ENCODE measurements at places on chromosomes 12 and 14.

GRCh38 chr12:52568111-52568510 lies 5.5 kb downstream of the KRT74 start:
- DNase-seq, result no peak

DNA sequence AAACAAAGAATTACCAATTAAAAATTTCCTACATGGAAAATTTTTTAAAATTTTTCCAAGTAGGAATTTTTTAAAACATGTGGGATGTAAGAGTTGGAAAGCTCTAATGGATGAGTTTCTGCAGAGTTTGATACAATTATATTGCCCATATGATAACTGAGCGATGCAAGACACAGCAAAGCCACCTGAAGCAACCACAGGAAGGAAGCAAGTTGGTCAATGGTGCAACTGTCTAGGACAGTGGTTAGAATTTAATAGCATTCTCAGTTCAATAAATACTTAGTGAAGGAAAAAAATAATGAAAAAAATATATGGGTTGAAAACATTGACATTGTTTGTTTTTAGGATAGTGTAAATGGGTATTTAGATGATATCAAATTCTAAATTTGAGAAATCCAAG lies 178.6 kb upstream of the GARIN2 start:
- no peak for DNase-seq

- DNase-seq, result no peak
Observed at GRCh38 chr12:66516133-66516532, 162.7 kb downstream of the GRIP1 start.

DNA sequence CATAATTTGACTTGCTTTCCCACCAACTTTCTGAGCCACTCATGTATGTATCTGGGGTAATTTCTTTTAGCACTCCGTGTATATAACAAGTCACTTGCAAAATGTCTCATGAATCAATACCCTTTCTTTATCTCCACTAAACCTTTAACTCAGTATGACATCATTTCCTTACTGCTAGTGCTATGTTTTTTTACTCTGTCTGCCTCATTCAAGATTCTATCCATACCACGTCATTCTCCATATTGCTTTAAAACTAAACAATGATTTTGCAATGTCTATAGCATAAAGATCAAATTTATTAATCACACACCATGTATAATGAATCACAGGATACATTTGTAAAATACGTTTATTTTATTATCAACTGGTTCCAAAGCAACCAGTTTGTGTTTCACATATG lies 178.2 kb downstream of the PIK3C2G start:
- DNase-seq, result no peak

DNA sequence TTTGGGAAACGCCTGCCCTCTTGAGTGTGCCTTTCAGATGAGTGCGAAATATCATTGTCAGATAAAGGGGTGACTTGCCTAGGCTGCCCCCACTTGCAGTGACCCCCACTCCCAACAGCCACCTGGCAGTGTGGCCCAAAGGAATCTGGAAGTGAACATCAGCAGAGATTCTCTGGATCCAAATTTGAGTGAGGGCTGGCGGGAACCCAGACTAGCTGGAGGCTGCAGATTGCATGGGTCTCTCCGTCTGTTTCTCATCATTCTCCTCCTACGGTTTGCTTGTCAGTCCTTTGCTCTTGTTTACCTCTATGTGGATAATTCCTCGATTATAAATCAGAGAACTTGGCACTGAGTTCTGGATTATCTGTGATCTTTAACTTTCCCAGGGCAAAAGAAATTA lies 280.8 kb downstream of the ZFP36L1 start:
- DNase-seq, result no peak

GRCh38 chr12:121590476-121591143 lies 9.8 kb upstream of the KDM2B start:
- no peak for DNase-seq

- DNase-seq, result no peak
Observed at GRCh38 chr12:21773263-21773741, 1.2 kb downstream of the KCNJ8 start.

- no peak for DNase-seq
Observed at GRCh38 chr12:91567100-91567485, 384.5 kb upstream of the DCN start.

GRCh38 chr12:30500532-30500931 lies 195.1 kb downstream of the IPO8 start:
- no peak for DNase-seq

- DNase-seq, result no peak
Observed at GRCh38 chr12:120719072-120719471, 6.6 kb upstream of the ACADS start.

DNA sequence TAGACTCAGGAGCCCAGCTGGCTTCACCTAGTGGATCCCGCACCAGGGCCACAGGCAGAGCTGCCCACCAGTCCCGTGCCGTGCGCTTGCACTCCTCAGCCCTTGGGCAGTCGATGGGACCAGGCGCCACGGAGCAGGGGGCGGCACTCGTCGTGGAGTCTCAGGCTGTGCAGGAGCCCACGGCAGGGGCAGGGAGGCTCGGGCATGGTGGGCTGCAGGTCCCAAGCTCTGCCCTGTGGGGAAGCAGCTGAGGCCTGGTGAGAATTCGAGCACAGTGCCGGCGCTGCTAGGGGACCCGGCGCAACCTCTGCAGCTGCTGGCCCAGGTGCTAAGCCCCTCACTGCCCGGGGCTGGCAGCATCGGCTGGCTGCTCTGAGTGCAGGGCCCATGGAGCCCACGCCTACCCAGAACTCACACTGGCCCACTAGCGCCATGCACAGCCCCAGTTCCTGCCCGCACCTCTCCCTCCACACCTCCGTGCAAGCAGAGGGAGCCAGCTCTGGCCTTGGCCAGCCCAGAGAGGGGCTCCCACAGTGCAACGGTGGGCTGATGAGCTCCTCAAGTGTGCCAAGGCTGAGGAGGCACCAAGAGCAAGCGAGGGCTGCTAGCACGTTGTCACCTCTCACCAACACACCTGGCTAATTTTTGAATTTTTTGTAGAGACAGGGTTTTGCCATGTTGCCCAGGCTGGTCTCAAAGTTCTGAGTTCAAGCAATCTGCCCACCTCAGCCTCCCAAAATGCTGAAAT lies 116.1 kb downstream of the SPTSSA start:
- DNase-seq, result no peak

DNA sequence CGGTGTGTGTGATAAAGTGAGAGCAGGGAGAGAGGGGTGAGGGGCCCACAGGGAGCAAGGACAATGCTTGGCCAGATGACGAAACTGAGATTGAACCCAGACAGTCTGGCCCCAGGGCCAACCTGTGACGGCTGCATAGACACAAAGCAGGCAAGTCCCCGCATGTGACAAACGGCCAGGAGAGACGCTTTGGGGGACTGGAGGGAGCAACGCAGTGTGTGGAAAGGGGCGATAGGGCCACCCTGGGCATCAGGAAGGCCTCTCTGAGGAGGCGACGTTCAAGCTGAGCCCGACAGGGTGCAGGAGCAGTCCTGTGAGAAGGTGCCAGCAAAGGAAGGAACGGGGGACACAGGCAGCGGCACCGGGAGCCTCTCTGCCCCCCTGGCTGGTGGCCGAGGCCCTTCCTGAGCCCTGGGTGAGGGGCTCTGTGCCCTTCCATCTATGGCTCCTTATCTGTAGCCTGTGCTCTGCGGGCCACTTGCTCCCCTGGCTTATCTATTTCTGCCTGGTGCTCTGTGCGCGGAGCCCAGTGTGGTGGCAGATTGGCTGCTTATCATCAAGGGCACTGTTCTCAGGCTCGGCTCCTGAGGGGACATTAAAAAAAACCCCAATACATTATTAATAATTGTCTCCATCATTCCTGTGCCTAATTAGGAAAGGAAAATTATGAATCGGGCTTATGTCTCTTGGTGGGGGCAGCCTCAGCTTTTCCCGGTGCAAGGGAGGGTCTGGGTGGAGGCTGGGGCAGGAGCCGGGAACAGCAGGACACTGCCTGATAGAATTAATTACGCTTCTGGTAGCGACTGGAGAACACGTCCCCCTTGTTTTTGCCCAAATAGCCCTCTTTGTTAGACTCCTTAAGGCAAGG lies 39.8 kb downstream of the PRIMA1 start:
- no peak for DNase-seq

GRCh38 chr12:67519484-67520433 lies 128.8 kb upstream of the DYRK2 start:
- DNase-seq, result no peak

GRCh38 chr12:49548822-49549648 lies 10.2 kb downstream of the KCNH3 start:
- no peak for DNase-seq

- DNase-seq, result no peak
Observed at GRCh38 chr14:67240168-67240932, 885 bp upstream of the PALS1 start.

DNA sequence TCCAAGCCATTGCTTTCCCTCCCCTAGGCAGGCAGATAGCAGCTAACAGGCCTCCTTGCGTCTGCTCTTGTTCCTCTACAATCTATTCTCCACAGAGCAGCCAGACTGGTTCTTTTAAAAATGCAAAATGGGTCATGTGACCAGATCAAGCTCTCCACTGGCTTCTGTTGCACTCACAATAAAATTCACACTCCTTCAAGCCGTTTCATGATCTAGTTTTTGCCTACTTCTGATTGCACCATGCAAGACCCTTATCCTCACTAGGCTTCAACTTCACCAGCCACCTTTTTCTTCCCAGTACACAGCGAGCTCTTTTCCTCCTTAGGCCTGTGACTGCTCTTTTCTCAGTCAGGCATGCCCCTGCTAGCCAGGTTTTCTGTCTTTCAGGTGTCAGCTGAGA lies 6.1 kb upstream of the KRAS start:
- DNase-seq, result no peak

DNA sequence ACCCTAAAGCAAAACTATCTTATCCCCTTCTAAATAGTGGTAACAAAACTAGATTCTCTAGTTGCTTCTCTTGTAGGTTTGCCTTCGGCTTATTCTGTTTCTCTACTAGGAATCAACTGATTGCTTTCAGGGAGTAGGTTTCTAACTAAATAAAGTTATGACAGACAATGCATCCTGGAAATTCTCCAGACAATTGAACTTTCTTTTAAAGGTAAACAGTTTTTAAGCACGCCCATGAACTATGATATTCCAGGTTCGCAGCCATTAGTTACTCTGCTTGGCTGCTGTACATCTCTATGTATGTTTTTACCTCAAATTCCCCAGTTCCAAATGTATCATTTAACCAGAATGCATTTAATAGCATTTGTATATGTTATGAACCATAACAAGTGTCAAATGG lies 23.9 kb downstream of the EIF2S3B start:
- no peak for DNase-seq

DNA sequence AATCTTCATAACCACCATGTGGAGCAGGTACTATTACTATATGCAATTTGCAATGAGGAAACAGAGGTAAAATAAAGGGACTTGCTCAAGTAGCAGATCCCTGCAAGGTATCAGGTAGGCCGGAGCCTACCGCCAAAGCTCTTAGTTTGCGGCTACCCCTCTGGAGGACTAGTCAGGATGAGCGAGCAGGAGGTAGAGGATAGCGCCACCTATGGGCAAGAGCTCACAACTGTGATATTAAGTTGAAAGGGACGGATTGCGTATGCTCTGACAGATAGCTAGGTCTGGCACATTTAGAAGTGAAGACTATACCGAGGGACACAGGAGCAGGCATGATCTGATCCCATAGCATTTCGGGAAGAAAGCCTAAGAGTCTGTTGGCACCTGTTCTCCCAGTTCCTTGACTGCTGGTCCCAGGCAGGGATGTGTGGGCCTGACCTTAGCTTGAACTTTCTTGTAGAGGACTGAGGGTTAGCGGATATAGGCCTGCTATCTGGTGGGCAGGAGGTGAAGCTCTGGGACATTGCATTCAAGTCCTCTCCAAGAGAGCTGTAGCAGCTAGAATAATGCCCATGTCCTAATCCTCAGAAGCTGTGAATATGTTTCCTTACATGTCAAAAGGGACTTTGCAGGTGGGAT lies 48.0 kb downstream of the SLC17A8 start:
- DNase-seq, result no peak

DNA sequence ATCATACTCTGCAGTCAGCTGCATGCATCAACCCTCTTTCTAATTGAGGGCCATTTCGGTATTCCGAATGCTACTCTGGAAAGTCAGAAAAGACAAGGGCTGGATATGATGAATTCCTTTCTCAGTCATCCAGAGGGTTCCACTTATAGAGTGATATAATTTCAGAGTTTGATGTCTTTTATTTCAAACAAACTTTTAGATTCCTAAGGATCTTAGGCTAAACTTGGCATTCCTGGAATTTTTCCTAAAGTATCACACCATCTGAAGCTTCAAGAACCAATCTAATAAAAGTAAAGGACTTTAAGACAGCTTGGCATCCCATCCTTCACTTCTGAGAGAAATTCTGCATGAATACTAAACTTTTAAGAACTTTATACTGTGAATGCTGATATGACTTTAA lies 69.3 kb upstream of the KCNJ8 start:
- no peak for DNase-seq

GRCh38 chr12:4261655-4262054 lies 11.9 kb upstream of the CCND2 start:
- DNase-seq, result no peak

DNA sequence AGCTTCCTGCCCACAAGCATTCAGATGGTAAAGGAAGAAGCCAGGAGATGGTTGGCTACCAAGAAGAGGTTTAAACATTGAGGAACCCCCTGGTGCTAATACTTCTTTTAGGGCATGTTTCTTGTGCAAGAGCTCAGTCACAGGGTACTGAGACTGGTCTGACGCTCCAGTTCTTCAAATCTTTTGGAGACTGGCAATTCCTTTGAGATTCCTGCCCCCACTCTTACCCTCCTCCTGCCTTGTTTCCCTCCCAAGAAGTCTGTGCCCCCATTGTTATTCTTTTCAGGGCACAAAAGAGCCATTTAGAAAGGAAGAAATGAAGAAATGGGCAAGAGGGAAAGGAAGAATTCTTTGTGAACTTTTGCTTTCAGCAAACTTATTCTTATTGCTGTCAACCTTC lies 11.8 kb downstream of the A2ML1 start:
- DNase-seq, result no peak

GRCh38 chr14:75273272-75274049 lies 5.2 kb upstream of the FOS start:
- DNase-seq, result no peak

DNA sequence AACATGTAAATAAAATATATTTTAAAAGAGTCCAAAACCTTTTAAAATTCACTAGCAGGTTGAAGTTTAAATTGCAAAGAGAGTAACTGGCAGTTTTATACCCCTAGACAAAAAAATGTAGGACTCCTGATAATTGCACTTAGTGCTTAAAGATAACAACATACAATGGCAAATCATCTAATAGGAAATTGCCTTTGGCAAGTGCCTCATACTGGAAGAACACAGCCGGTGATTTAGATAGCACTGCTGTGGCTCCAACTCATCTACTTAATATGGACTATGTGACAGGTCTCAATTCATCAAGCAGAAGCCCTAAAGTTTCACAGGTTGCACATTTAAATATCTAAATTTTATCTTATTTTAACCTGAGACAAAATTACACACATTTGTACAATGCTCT lies 13.4 kb downstream of the C12orf50 start:
- DNase-seq, result no peak

Measured in stimulated activated CD4-positive, alpha-beta T cell treated with anti-CD3 and anti-CD28 coated beads, Interleukin-1b, Interleukin-23, amount 100 ng/mL, for 24 hours (primary cell).